Left renal cortex interstitium (tissue), 4 donors: ENCODE measurements at places on chromosomes 11 and 22.

- no peak for DNase-seq
Measured at GRCh38 chr11:129699711-129700304, 115.8 kb upstream of the TMEM45B start.

- DNase-seq, result no peak
Measured at GRCh38 chr11:118845369-118845768, 38.3 kb upstream of the CXCR5 start.

DNA sequence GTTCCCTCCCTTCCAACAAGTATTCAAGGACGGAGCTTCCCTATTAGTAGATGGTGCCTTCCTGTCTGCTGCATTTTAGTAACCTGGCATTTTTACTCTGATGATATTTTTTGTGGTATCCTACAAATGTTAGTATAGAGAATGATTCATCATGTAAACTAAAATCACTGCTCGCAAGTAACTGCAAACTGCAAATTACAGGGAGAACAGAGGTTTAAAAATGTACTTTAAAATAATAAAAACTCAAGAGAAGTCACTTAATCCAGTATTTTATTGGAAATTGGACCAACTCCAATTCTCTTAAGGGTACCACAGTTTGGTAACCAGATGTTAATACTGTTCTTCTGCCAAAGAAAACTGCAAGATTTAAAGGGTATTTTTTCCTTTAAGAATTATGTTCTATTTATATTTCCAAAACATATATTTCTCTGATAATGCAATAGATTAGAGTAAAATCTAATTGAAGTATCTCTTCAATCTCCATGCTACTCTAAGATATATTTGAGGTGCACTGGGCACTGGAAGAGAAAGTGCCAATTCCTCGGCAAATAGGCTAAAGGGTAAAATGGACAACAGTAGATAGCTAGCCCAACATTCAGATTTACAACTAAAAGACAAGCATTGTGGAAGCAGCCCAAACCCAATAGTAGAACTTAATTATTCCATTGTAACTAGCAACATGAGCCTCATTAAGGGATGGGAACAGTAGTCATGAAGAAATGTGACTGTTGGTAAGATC, 298.0 kb downstream of the TTC28 start:
- no peak for DNase-seq

DNA sequence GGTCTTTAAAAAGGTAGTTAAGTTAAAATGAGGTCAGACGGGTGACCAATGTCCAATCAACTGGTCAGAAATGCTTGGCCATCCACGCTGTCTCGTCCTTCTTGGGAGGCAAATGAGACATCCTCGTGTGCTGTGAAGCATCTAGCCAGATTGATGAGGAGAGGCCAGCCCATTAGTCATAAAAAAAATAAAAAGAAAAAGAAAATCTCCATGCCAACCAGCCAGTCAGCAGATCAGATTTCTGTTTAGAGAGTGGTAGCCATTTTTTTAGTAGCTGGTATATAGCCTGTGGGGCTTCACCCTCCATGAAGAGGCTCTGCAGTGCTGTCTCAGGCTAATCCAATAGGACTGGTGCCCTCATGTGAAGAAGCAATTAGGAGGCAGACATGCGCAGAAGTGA, 343.1 kb upstream of the SYN3 start:
- DNase-seq, result no peak

GRCh38 chr11:67288452-67289225, 464 bp upstream of the ANKRD13D start:
- DNase-seq, result no peak

DNA sequence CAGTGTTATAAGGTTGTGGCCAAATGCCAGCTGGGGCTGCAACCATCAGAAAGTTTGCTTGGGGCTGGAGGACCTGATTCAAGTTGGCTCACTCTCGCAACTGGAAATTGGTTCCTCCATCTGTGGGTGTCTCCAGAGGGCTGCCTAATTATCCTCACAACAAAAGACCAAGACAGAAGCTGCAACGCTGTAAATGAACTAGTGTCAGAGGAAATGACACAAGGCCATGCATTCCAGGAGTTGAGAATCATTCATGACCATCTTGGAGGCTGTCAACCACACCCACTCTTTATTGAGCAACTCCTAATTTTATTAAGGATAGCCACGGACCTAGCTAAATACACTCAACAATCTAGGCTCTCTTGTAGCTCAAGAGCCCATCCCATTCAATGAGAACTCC, 1060.8 kb downstream of the OPCML start:
- DNase-seq, result no peak

GRCh38 chr11:44387825-44388224, 77.9 kb upstream of the ALX4 start:
- no peak for DNase-seq

DNA sequence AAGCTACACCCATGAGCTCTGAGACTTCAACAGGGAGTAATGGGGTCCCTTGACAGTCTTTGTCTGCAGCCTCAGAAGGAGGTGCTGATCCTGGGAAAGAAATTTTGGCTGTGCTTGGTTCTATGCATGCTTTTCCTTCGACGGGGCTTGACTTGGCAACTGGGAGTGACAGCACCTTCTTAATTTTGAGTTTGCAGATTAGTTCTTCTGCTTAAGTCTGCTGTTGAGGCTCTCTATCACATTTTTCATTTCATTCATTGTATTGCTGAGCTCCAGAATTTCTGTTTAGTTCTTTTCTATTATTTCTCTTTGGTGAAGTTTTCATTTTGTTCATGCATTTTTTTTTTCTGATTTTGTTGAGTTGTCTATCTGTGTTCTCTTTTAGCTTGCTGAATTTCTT, 125.6 kb downstream of the SNX19 start:
- no peak for DNase-seq

- DNase-seq, result no peak
Measured at GRCh38 chr11:128595221-128595620, 7.9 kb upstream of the ETS1 start.

DNA sequence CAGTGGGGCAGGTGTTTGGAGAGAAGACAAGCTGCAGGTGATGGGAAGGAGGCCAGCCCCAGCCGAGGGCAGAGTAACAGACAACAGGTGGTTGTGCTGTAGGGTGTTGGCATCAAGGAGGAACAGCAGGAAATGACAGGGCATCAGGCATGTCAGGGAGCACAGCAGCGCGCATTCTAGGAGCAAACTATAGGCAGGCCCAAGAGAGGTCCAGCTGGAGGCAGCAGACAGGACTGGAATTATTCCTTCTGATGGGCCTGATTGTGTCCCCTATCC, 13.6 kb downstream of the ADM start:
- DNase-seq, result no peak

DNA sequence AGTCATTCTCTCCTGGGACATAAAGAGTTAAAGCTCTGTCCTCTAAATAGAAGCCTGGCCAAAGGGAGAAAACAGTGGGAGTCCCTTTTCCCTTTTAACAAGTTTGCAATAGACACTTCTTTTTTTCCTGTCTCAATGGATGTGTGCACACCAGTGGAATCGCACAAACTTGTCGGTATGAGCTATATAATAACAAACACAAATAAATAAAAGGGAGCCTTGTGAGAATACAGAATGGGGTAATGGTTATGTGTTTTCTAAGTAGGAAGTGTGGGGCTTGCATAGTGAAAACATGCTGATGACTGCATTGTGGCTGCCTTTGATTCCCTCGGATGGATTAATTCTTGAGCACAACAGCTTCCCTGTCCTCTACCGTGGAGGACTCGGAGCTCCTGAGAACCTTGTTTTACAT, 131.9 kb downstream of the WNT7B start:
- no peak for DNase-seq

DNA sequence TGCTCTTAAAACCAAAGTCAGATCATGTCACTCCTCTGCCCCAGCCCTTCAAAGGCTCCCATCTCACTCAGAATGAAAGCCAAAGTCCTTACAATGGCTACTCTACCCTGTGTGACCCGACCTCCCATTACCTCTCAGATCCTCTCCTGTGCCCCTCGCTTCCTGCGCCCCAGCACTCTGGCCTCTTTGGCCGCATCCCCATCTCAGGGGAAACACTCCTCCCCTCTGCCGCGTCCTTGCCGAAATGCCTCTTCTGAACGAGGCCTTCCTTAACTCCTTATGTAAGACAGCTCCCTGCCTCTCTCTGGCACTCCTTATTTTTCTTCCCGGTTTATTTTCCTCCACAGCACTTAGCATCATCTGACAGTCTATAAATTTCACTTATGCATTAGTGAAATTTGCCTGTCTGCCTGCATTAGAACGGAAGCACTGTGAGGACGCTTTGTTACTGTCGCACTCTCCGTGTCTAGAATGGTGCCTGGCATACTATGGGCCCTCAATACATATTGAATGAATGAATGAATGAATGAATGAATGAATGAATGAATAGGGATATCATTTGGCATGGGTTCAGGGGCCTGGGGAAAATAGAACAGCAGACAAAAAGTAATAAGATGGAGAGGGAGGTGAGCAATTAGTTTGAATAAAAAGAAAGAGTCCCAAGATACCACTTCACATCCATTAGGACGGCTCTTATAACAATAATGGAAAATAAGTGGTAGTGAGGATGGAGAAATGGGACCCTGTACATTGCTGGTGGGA, 137.8 kb downstream of the CEP164 start:
- DNase-seq, result no peak

DNA sequence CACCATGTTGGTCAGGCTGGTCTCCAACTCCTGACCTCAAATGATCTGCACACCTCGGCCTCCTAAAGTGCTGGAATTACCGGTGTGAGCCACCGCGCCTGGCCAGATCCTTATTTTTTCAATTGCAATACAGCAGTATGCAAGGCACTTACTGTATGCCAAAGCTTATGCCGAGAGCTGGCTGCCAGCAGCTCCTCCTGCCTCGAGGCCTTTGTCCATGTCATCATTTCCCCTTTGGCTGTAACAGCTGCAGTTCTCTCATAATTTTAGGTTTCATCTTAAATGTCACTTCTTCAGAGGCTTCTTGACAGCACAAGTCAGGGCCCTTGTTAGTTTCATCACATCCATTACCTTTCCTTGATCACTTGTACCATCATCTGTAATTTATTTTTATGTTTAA, 1.5 kb upstream of the SREBF2 start:
- no peak for DNase-seq

DNA sequence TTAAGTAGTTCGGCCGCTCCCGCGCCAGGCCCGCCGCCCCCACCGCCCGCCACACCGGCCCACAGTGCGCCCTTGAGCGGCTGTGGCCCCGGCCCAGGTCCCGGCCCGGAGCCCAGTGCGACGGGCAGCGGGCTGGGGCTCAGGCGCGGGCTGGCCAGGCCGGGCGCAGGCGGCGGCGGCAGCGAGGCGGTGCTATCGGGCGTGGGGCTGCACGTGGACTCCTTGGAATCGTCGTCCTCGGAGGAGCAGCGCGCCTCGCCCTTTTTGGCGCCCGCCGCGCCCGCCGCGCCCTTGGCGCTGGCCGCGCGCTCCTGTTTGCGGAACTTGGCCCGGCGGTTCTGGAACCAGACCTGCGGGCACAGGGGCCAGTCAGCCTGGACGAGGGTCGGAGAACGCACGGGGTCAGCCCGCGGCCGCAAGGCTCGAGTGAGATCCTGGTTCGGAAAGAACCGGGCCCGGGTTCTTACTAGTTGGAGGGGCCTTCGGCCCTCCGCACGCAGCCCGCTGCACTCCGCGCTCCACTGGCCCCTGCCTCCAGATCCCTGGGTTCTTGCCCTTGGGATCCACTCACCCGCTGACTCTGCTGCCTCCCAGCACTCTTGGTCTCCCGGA, 4.0 kb downstream of the PHOX2A start:
- DNase-seq, result no peak

DNA sequence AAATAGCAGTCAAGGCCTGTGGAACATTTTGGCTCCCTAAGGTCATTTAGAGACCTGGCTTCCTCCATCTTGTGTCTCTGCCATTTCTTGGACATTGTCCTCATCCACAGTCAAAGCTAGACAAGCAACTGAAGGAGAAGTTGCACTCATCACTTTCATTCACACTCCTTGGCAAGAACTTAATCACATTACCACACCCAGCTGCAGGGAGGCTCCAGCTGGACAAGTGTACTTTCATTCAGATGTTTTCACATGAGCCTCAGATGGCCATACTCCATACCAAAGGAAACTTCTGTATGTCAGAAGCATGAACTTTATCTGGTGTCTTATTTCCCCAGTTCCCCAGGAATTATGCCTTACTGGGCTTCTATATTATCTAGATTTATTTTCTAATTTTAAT, 537.4 kb downstream of the TMEM135 start:
- no peak for DNase-seq

- no peak for DNase-seq
Measured at GRCh38 chr11:125402435-125402834, 93.6 kb downstream of the FEZ1 start.

- no peak for DNase-seq
Measured at GRCh38 chr11:129373489-129373953, 2.1 kb upstream of the BARX2 start.

- no peak for DNase-seq
Measured at GRCh38 chr22:25023879-25024278, 71.4 kb downstream of the KIAA1671 start.
